ENCODE measurements at places on chromosomes 1 and 21.

GRCh38 chr1:94259635-94260289 lies 22.4 kb upstream of the ARHGAP29 start:
- no peak for DNase-seq

GRCh38 chr1:40663324-40664166 lies 1.9 kb downstream of the RIMS3 start:
- peak; percentile 74 for DNase-seq

DNA sequence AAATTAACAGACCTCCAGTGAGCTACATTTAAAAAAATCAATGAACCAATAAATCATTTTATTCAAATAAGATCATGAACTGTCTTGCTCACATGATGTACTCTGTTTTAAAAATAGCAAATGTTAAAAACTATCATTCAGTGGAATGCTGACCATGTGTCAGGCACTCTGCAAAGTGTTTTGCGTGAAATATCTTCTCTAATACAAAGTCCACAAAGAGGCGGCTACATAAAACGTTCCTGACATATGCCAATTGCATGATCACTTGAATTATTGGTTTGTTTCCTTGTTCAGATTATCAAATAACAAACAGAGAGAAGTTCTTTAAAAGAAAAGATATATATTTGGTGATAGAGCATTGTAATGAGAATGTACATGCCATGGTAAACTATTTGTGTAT lies 10.7 kb downstream of the FMO2 start:
- no peak for DNase-seq

DNA sequence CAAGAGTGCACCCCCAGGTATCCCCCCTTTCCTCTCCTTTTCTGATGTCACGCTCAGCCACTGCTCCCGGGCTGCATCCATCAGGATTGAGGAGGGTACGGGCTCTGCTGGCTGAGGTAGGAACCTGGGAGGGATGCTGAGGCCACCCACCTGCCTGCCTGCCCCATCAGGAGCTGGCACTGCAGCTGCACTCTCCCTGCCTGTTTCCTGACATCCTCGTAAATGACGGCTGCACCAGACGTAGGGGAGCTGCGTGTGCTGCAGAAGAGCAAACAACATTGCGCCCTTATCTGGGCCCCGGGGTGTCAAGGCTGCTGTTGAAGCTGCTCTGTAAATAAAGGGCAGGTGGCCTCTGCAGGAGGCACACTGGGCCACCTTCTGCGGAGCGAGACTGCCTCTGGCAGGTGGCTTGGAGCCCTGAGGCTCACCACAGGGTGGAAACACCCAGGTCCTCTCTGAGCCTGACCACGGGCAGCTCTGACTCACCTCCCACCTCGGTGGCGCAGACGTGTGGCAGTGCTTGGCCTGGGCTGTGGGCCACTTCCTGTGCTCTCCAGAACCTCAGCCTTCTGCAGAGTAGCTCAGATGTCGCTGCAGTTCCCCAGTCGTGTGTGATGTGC lies 30.9 kb downstream of the SNAP47 start:
- DNase-seq: peak; percentile 84

DNA sequence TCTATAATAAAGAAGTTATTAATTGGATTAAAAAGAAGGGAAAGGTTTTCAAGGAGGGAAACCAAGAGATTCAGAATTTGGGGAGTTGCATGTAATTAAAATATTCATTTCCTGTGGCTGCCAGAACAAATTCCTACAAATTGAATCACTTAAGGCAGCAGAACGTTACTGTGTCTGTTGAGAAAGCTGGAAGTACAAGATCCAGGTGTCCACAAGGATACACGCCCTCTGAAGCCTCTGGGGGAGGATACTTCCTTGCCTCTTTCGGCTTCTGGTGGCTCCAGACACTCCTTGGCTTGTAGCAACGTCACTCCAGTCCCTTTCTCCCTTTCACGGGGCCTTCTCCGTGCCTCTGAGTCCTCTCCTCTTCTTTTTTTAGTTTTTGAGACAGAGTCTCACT lies 67.9 kb downstream of the KAZN start:
- DNase-seq: no peak

GRCh38 chr21:25506887-25507286 lies 100.4 kb downstream of the MRPL39 start:
- DNase-seq: no peak

DNA sequence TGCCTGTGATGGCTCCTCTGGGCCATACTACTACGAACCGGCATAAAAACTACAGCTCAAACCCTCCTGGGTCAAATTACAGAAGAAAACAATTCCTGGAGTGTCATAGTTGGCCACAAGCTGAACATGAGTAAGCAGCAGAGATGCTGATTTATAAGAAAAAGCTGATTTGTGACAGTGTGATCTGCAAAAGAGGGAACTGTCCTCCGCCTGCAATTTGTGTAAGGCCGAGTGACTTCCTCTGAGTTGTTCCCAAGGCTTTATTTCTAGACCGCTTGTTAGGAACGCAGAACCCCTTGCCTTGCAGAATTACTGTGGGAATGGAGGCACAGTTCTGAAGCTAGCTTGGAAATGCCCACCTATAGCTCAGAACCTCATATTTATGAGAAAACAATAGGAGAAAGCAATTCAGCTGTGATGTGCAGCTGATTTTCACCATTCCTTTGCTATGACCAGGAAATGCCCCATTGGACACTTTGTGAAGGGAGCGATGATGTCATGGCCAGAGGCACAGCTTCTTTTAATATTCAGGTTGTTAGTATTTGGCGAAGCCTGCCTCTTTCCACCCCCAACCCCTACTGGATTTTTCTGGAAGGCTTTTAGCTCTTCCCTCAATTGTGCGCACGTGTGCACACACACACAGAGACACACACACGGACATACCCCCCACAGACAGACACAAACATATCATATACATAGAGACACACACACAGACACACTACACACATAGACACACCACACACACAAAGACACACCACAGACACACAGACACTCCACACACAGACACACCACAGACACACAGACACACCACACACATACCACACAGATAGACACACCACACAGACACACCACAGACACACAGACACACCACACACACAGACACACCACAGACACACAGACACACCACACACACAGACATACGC lies 47.6 kb downstream of the IER5 start:
- DNase-seq: no peak

GRCh38 chr1:191869790-191870312 lies 288.4 kb upstream of the RGS18 start:
- no peak for DNase-seq

- no peak for DNase-seq
Measured at GRCh38 chr21:42233067-42233961, 14.4 kb downstream of the ABCG1 start.

- no peak for DNase-seq
Measured at GRCh38 chr1:199009447-199009846, 370.6 kb downstream of the PTPRC start.

DNA sequence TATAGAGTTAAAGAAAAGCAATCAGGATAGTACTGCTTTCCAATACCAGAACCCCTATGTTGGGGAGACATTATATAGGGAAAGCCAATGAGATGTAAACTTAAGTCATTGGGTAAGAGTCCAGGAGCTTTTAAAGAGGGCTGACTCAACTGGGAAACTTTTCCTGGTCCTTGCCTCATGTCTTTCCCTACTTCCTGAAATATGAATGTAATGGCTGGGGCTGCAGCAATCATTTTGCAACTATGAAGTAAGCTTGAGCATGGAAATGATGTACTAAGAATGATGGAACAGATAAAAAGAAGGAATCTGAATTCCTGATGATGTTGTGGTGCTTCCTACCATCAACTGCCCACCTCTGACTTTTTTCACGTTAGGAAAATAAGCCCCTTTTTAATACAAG lies 55.7 kb downstream of the WDR3 start:
- no peak for DNase-seq

DNA sequence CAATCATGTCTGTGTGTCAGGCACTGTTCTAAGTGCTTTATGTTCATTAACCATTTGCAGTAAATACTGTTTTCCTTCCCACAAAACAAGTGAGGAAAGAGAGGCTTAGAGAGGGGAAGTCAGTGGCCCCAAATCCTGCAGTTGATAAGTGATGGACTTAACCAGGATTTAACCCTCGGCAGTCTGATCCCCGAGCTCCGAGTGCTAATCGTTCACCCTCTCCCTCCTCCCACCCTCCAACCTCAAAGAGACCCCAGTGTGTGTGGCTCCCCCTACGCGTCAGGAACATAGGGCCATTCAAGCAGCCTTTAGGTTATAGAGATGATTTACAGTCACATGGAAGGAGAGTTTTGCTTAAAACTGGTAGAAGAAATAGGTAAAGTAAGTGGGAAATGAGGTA lies 47.2 kb downstream of the SCCPDH start:
- no peak for DNase-seq

GRCh38 chr1:114034567-114035303 lies 55.5 kb downstream of the OLFML3 start:
- no peak for DNase-seq

DNA sequence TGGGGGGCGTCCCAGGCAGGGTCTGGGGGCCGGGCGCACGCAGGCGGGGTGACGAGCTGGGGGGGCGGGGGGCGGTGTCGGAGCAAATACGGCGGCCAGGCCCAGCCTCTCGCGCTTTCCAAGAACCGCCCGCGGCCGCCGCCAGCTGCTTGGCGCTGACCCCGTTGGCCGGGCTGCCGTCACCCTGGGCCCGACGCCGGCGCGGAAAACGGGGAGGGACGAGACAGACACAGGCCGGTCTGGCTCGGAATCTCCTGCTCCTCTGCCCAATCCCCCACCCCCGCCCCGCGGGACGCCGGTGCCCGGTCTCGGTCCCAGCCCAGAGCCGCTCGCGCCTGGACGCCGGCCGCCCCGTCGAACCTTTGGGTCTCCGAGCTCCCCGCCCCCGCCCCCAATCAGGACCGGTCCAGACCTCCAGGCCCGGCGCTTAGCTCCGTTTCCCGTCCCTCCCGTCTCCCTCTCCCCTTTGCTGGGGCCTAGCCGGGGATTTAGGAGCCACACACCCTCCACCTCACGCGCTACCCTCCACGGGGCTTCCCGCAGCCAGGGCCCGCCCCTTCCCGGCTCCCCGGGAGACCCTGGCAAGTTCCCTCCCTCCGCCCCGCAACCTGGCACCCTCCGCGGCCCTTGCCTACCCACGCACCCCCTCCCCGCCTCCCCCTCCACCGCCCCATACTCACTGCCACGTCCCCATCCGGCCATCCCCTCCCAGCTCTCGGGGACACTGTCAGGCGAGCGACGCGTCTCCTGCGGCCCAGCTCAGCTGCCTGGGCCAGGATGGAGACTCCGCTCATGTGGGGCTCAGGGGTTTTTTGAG lies 800 bp upstream of the MMP23B start:
- DNase-seq: no peak

- DNase-seq: no peak
Measured at GRCh38 chr1:72954943-72955342, 672.6 kb upstream of the NEGR1 start.

DNA sequence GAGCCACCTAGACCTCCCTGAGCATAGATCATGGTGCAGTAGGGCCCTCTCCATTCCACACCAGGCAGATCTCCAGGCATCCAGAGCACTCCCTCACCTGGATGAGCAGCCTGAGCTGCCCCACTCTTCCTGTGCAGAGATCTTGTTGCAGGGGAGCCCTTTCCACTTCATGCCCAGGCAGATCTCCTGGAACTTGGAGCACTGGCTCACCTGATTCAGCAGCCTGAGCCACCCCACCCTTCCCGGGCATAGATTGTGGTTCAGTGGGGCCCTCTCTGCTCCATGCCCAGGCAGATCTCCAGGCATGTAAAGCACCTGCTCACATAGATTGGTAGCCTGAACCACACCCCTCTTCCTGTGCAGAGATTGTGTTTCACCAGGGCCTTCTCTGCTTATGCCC lies 78.0 kb downstream of the SEC16B start:
- DNase-seq: no peak

- DNase-seq: no peak
Measured at GRCh38 chr1:6416295-6416656, 3.4 kb downstream of the HES2 start.

GRCh38 chr1:198276241-198276640 lies 119.4 kb downstream of the NEK7 start:
- DNase-seq: no peak

DNA sequence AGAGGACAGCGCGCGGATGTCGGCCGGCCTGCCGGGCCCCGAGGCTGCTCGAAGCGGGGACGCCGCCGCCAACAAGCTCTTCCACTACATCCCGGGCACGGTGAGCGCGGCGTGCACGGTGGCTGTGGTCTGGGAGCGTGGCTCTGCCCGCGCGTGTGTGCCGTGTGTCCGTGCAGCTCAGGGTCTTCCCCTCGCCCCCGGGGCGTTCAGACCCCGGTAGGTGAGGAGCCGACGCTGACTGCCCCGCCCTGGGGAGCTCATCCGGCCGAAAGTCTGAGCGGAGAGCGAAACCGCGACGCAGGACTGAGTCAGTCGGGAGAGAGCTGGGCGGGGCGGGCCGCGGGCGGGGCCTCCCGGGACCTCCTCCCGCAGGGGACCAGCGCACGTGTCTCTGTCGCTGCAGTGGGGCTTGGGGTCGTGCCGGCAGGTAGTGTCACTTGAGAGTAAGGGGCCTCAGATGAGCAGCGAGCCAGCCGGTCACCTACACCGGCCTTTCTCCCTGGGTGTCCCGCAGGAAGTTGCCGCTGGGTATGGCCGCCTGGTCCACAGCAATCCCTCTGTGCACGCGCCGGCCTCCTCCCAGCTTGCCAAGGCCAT lies 520 bp downstream of the PLEKHN1 start:
- no peak for DNase-seq

GRCh38 chr1:94118013-94118412 lies 2.9 kb downstream of the ABCA4 start:
- DNase-seq: no peak

- DNase-seq: no peak
Measured at GRCh38 chr1:212606395-212607205, 2.0 kb upstream of the ATF3 start.

DNA sequence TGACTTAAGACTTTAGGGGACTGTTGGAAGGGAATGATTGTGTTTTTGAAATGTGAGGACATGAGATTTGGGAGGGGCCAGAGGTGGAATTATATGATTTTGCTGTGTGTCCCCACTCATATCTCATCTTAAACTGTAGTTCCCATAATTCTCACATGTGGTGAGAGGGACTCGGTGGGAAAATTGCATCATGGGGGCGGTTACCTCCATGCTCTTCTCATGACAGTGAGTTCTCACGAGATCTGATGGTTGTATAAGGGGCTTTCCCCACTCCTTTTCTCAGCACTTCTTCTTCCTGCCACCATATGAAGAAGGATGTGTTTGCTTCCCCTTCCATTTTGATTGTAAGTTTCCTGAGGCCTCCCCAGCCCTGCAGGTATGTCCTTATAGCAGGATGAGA lies 35.0 kb upstream of the SCAF4 start:
- no peak for DNase-seq

GRCh38 chr1:173164686-173165085 lies 42.4 kb downstream of the TNFSF4 start:
- DNase-seq: no peak

DNA sequence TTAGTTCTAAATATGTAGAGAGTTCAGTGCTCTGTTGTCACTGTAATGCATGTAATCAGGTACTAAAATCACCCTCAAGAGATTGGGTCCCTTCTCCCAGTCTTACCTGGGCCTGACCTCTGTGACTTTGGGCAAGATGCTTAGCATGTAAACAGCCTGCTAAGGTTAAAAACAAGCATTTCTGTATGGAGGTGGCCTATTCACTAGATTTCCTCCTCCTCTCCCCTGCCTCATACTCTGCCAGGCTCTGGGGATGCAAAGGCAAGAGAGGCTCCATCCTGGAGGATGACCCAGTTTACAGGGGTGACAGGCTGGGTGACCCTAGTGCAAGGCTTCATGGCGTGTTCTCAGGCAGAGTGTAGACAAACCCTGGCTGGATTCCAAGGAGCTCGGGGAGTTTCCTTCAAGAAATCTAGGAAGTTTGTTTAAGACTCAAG lies 28.8 kb downstream of the VANGL2 start:
- DNase-seq: no peak

GRCh38 chr1:203335503-203335902 lies 15.4 kb downstream of the FMOD start:
- DNase-seq: no peak

- DNase-seq: no peak
Measured at GRCh38 chr1:230867101-230867902, 1.0 kb downstream of the C1orf198 start.

Data from NCI-H2107 (cell line).